Activated CD4-positive, alpha-beta T cell treated with anti-CD3 and anti-CD28 coated beads for 24 hours (primary cell): ENCODE measurements at places on chromosomes 1 and 21.

- DNase-seq, result no peak
Measured at GRCh38 chr1:28927648-28928313, 13.4 kb downstream of the EPB41 start.

DNA sequence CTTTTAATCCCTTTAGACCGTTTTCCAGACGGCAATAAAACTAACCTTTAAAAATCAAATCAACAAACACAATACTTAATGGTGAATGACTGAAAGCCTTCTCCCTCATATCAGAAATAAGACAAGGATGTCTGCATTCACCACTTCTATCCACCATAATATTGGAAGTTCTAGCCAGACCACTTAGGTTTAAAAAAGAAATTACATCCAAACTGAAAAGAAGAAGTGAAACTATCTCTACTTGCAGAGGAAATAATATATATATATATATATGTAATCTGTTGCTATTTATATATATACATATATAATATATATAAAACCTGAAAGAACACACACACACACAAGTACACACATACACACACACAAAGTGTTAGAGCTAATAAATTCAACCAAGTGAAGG, 100.4 kb downstream of the BRINP3 start:
- DNase-seq, result no peak

DNA sequence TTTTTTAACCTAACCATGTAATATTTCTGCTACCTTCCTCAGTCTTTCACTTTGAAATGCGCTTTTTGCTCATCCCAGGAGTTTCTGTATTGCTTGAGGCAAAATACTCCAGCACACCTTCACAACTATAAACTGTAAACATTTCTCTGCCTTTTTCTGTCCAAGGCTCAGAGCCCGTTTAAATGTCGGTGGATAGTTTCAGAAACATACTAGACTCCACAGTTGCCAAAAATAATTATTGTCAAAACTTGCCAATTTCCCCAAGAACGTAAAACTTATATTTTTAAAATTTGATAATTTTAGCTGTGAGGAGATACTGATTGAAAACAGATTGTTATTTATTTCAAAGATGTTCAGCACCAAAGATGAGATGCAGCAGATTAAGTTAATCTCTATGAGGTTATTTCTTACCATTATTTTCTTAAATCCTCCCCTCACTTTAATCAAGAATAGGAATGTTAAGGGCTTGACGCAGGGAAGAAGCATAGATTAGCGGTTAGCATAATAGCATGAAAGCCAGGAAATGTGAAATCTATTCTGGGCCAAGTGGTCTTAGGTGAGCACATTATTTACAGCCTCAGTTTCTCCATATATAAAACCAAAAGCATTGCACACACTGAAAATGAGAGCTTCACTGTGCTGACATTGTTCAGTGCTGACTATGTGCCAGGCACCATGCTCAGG, 91.5 kb upstream of the ESRRG start:
- no peak for DNase-seq

DNA sequence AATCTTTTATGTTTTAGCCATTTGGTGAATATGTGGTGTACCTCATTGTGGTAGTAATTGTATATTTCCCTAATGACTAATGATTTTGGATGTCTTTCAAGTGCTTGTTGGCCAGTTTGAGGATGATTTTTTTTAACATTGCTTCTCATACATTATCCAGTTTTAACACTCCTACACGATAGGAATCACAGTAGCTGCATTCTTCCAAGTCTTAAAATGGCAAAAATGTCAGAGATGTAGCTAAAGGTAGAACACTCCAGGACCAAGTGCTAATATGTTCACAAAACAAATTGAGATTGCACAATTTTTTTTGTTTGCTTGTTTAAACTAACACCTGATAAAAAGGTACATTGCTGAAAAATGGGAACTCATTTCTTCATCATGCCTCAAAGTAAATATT, 11.7 kb downstream of the USP25 start:
- no peak for DNase-seq

DNA sequence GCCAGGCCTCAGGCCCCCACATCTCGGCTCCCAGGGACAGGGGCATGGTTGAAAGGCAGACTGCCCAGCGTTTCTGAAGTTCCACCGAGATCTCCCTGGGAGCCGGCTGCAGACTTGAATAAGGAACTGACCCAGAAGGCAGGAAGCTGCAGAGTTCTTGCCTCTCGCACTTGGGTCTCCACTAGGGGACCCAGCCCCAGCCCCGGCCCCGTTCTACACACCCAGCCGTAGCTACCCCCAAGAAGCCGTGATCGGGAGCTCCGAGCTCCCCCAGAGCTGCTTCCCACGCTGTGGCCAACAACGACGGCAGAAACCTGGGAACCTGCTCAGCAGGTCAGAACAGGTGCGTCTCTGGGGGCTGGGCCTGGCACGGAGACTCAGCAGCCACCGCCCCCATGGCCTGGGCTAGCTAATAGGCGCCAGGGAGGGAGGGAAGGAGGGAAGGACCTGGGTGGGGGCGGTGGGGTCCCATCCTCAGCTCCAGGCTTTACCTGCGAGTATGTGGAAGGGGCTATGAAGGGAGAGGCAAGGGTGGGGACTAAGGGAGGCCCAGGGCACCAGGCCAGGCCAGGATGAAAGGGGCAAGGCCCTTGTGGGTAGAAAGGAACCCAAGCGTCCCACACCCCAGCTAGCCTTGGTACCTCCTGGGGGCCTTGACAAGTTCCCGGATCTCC, at the start of gene NECTIN4:
TSS of gene NECTIN4 (minus strand) at position 308 of the 674 bp plus-strand sequence. CDS start at position 46, 262 bp downstream.
- no peak for DNase-seq

GRCh38 chr1:207397525-207397926, 56.6 kb upstream of the CR2 start:
- no peak for DNase-seq

DNA sequence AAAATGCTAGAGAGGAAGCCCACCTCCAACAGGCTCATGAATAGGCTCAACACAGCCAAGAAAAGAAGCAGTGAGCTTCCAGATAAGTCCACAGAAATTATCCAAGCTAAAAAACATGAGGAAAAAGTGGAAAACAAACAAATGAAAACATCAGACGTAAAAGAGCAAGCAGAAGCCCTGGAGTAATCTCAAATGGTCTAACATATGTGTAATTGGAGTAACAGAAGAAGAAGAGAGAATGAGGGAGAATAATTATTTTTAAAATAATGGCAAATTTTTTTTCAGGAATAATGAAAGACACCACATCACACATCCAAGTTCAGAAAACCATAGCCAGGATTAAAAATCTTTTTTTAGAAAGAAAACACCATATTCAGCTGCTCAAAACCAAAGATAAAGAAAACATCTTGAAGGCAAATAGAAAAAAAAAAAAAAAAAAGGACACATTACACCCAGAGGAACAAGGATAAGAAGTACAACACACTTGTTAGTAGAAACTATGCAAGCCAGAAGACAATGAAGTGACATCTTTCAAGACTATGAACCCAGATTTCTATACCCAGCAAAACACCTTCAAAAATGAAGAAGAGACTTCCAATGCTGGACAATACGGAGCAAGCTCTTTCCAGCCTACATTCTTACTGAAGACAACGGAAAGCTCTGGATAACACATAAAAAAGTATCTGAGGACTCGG, 10.6 kb upstream of the SUMO3 start:
- DNase-seq, result no peak

- DNase-seq, result no peak
Measured at GRCh38 chr1:212225871-212226302, 59.3 kb upstream of the PPP2R5A start.

DNA sequence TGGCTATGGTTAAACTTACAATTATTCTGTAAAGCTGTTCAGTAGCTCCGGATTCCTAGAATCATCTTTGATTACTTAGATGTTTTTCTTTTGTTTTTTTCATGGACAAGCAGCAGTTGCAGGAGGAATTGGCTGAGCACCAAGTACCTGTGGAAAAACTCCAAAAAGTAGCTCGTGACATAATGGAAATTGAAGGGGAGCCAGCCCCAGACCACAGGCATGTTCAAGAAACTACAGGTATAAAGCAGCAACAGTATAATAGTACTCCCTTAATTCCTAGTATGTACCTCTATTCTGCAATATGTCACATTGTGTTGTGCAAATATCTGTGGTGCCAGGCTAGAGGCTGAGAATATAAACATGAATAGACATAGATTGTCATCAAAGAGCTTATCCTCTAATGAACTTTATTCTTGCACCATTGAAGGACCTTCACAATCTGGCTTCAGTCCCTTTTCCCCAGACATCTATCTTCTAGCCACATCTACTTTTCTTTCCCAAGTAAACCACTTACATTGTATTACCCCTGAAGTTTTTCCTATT, 132.3 kb upstream of the BMP8A start:
- DNase-seq, result no peak
